ENCODE measurements at places on chromosomes 4 and X.

GRCh38 chr4:106270736-106271135, 45.3 kb downstream of the TBCK start:
- DNase-seq = no peak

- DNase-seq = peak; percentile 81
Measured at GRCh38 chr4:171846232-171846631, 33.0 kb downstream of the GALNTL6 start.

- DNase-seq = no peak
Measured at GRCh38 chrX:15931362-15931761, 76.7 kb upstream of the AP1S2 start.

GRCh38 chrX:20320461-20321159, 53.9 kb upstream of the RPS6KA3 start:
- no peak for DNase-seq

- DNase-seq = no peak
Measured at GRCh38 chr4:168565130-168565529, 68.3 kb downstream of the PALLD start.

- DNase-seq = peak; percentile 6
Measured at GRCh38 chrX:64204701-64205440, 637 bp downstream of the AMER1 start.

DNA sequence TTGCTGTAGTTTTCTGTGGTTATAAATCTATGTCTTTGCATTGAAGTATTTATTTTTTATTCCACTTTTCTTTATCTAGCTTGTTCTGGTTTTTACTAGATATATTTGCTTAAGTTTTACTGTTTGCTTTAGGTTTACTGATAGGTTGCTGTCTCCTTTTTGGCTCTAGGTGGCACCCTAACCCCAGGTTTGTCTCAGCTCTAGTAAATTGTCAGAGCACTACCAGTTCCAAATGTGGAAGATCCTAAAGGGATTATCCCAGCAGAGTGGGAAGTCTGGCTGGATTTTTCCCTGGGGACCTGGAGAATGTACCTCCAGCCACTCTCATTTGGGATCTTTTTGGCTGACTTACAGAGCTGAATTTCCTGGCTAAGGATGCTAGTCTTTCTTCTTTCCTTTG, 106.1 kb downstream of the PBDC1 start:
- DNase-seq = peak; percentile 66

- DNase-seq = no peak
Measured at GRCh38 chr4:90536408-90536807, 409.2 kb downstream of the CCSER1 start.

DNA sequence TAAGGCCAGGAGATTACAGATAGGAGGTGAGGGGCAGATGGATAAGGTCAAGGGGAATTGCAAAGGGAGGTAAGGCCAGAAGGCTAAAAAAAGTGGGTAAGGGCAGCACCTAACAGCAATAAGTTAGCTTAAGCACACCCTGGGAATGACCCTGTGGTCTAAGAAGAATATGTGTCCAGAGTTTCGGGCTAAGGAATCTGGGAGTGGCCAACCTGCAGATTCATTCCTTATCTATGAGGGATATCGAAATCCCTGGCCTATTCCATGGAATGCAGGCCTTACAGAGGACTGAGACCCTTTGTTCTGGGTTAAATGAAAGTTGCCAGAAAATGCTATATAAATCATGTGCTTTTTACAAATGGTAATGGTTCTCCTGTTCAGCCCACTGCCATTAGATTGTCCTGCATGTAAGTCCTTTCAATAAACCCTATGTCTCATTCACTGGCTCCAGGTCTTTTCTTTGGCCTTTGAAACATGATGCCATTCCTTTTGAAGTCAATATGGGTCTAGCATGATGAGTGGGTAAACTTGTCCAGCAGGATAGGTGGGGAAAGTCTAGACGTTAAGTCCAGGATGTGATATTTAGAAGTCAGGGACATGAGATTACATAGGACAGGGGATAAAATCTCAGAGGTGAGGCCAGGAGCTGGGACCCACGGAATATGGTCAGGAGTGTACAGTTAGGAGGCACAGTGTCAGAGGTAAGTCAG, 226.2 kb downstream of the TACR3 start:
- no peak for DNase-seq

DNA sequence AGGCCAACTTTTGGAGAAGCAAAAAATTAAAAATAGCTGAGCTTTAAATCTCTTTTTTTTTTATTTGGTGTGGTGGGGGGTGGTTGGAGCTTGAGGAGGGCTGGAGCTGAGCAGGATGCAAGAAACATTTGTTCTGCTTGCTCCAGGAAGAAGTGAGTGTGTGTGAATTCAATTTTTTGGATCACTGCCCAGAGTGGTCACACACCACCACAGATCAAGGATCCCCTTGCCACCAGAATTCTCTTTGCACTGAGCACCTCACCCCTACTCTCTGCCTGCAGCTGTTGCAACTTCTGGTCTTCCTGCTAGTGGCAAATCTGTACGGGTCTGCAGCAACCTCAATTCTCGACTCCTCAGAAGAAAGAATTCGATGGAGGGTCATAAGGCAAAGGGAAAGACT, 19.9 kb upstream of the PLP1 start:
- DNase-seq = no peak

- no peak for DNase-seq
Measured at GRCh38 chr4:123469245-123469644, 72.7 kb downstream of the SPRY1 start.

DNA sequence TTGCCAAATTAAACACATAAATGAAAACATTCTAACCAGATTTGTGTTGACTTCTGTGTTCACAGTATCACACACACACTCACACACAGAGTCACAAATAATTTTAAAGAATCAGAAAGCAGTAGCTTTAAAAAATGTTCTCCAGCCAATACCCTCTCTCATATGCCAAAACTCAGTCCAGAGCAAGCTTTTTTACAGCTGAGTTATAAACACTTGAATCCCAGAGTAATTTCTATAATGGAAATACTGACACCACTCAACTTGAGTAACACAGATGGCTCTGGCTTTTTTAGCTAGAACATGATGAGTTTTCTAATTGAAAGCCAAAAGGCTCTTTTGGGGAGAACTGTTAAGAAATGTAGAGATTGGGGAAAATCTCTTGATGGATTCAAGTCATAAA, 100.8 kb downstream of the DOCK11 start:
- DNase-seq = no peak

GRCh38 chr4:51894059-51894645, 51.2 kb downstream of the DCUN1D4 start:
- DNase-seq = no peak

GRCh38 chr4:147017081-147017480, 71.4 kb upstream of the TTC29 start:
- no peak for DNase-seq

DNA sequence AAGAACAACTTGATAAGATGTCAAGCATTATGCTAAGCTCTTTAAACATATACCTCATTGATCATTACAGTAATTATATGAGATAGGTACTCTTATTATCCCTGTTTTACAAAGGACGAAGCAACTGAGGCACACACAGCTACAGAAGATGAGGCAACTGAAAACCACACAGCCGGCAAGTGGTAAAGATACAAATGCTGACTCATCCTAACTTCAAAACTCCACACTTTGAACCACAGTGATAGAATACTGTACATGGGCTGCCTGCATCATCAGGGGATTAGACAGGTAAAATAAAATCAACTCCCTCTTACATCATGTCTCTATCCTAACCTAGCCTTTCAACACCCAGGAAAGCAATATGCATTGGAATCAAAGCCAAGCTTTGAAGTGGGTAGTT, 47.8 kb downstream of the LHFPL1 start:
- no peak for DNase-seq

- DNase-seq = no peak
Measured at GRCh38 chr4:110472583-110473329, 3.2 kb upstream of the ENPEP start.

- peak; percentile 36 for DNase-seq
Measured at GRCh38 chr4:28402751-28403150, 1542.1 kb downstream of the STIM2 start.

DNA sequence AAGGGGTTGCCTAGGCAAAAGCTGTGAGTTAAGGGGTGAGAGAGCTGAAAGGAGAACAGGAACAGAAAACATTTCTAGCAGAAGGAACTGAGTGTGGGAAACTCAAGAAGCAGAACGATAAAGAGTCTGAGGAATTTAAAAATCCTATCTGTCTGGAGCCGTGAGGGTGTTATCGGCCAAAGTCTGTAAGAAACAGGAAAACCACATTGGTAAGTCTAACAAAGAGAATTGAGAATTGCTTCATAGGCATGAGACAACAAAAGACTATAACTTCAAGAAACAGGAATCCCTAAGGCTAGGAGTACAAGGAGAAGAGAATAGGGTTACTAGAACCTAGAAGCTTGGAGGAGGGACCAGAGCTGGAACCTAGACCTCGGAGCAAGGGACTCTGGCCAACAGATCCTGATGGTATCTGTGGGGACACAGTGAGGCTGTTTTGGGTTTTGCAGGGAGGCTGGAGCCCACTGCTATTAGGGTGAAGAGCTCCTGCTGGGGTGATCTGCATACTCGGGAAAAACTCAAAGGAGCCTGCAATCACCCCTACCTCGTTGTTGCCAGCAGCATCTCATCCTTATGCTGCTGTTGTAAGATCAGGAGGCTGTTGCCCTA, 175.6 kb downstream of the FBXO8 start:
- no peak for DNase-seq

- no peak for DNase-seq
Measured at GRCh38 chrX:139889760-139890159, 43.1 kb downstream of the ATP11C start.

DNA sequence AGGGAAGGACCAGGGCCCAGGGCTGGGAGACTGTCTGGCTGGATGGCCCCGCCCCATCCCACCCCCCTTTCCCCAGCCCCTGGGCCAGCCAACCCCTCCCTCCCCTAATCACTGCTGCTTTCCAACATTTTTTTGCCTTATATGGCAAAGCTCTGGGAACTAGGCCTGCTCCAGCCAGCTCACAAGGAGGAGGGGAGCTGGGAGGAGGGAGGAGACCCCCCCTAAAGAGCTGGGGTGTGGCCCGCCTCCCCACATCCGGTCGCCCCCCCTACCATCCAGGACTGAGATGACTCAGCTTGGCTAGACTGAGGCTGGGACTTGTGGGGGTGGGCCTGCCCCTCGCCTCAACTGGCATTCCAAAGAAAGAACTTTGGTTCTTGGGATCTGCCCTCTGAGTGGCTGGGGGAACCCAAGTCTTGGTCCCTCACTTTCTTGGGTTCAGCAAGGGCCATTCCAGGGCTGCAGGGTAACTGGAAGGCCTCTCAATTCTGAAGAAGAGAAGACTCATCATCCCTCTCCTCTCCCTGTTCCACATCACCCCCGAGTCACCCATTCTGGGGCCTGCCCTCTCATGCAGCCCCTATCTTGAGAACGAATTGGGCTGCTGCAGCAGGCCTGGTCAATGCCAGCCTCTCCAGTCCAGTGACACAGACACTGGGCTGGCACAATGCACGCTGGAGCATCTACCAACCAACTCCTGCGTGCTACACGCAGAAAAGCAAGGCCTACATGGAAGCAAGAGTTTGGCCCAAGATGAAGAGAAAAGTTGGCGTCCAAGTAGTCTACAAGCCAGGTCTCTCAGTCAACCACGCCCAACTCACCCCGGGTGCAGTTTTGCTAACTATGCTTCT, 4.8 kb downstream of the FLNA start:
- DNase-seq = peak; percentile 52

GRCh38 chrX:20378233-20378920, 111.7 kb upstream of the RPS6KA3 start:
- DNase-seq = no peak

- no peak for DNase-seq
Measured at GRCh38 chr4:111330786-111331185, 707.9 kb upstream of the PITX2 start.

DNA sequence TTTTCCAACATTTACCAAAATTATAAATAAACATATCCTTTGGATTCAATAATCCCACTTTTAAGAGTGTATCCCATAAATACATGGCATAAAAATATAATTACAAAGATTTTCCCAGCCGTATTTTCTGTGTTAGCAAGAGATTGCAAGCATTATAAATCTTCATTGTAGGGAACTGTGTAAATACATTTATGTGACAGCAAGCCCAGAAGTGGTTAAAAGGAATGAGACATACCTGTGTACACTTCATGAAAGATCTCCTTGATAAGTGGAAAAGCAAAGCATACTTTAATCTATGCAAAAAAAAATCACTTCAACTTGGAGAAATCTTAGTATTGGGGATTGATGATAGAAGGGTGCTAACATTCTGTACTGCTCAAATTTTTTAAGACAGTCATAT, 173.1 kb downstream of the GASK1B start:
- no peak for DNase-seq

DNA sequence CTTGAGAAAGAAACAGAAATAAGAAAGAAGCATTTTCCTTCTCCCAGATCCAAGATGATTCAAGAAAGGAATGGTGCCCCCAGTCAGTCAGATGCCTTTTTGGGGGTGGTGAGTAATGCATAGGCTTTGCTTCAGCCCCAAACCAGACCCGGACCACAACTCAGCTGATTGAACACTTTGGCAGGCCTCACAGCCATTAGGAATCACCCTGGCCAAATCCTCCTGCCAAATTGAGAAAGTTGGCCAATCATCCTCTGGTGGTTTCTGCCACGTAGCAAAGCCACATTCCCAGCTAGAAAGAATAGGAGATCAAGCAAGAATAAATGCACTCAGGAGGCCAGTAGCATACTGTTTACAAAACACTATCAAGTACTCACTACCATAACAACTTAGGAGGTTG, 33.7 kb downstream of the FRMD7 start:
- no peak for DNase-seq

DNA sequence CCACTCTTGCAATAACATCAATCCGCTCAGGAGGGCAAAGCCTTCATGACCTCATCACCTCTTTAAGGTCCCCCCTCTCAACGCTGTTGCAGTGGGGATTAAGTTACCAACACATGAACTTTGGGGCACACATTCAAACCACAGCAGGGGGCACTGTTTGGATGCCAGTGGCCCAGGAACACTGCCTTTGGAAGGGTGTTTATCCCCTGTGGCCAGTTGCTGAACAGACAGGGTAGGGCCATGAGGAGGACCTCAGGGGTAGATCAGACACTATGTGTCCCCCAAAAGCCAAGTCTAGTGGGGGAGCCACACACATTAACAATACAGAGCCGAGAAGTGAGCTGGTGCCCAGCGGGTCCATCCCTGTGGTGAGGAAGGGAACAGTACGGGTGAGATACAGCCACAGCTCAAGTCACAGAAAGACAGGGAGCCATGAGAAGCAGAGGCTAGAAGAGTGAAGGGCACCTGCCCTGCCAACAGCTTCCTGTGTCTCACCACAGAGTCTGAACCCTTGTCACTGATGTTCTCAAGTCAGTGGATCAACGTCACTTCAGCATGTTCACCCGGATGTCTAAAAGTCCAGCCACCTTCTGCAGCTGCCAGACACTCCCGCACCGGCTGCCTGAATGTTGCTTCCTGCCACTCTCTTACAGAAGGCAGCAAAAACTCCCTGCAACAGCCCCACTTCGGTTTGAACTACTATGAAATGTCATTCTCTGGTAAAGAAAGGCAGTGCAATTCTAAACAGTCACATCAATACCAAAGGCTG, 19.9 kb upstream of the MXD4 start:
- DNase-seq = peak; percentile 46

GRCh38 chr4:145435646-145436045, 46.0 kb upstream of the SMAD1 start:
- no peak for DNase-seq

GRCh38 chr4:36006226-36006625, 238.1 kb downstream of the ARAP2 start:
- no peak for DNase-seq

- DNase-seq = no peak
Measured at GRCh38 chrX:16188687-16189086, 21.4 kb downstream of the MAGEB17 start.
